T-helper 2 cell (primary cell): ENCODE measurements at places on chromosomes 16 and 17.

DNA sequence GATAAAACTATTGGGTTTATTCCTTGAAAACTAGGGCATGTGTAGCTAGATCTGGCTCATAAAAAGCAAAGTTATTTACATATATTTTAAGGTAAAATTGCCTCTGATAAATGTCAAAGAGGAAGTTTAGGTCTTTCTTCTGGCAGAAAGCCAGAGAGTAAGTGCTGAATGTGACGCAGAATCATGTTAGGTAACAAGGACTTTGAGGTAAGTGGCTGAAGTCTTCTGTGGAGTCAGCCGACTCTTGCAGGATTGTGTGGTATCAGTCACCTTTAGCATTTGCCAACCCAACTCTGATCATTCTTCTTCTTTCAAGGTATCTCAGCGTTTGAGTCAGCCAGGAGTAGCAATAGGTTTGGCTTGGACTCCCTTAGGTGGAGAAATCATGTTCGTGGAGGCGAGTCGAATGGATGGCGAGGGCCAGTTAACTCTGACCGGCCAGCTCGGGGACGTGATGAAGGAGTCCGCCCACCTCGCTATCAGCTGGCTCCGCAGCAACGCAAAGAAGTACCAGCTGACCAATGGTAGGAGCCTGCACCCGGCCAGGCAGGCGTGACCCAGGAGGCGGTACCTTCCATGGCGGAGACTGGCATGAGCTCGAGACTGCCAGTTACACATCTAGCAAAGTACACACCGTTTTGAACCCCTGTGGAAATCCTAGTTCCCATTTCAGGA is 37.9 kb downstream of the SIAH1 start:
- no peak for DNase-seq

GRCh38 chr17:45171338-45172231 is 9.9 kb downstream of the HEXIM2 start:
- no peak for DNase-seq

- no peak for DNase-seq
Measured at GRCh38 chr16:49469311-49469670, 95.7 kb downstream of the C16orf78 start.

- no peak for DNase-seq
Measured at GRCh38 chr16:11585460-11586377, 1.0 kb downstream of the LITAF start.
